NCI-H187 (cell line): ENCODE measurements at places on chromosomes 12 and 14.

DNA sequence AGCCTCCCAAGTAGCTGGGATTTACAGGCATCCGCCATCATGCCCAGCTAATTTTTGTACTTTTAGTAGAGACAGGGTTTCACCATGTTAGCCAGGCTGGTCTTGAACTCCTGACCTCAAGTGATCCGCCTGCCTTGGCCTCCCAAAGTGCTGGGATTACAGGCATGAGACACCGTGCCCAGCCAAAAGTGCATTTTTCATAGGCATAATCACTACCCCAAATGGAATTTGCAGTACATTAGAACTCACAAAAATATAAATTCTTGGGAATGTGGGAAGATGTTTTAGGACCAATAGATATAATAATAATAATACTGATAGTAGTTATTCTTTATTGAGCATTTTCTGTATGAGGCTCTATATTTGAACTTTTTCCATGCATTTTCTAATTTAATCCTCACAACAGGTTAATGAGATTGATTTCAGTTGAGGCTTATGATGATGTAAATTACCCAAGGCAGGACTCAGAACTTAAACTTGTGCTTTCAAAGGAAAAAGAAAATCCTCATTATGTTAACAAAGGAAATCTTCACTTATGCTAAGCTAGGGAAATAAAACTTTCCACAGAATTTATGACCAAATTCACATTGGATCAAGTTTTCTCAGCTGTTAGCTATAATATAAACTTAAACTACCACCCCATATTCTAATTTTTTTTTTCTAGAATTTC lies 121.6 kb downstream of the SRGAP1 start:
- no peak for DNase-seq

GRCh38 chr12:132205271-132206045 lies 61.2 kb downstream of the NOC4L start:
- DNase-seq = no peak

- DNase-seq = no peak
Measured at GRCh38 chr12:6796576-6796975, 7.2 kb downstream of the CD4 start.

DNA sequence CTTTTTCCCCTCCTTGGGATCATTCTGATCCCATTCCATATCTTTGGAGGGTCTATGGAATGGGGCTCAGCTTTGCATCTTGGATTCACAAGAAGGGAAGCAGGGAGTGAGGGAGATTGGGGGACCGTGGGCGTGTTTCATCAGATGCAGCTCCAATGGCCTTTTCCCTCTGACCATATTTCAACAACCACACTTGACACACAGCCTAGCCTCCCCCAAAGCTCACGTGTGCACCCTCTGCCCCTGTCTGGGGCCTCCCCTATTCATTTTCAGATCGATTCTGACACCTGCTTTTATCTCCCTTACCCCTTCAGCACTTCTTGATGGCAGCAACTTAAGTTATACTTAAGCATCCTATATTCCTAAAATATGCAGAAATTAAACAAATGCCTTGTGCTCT lies 126.6 kb downstream of the CHST11 start:
- no peak for DNase-seq

DNA sequence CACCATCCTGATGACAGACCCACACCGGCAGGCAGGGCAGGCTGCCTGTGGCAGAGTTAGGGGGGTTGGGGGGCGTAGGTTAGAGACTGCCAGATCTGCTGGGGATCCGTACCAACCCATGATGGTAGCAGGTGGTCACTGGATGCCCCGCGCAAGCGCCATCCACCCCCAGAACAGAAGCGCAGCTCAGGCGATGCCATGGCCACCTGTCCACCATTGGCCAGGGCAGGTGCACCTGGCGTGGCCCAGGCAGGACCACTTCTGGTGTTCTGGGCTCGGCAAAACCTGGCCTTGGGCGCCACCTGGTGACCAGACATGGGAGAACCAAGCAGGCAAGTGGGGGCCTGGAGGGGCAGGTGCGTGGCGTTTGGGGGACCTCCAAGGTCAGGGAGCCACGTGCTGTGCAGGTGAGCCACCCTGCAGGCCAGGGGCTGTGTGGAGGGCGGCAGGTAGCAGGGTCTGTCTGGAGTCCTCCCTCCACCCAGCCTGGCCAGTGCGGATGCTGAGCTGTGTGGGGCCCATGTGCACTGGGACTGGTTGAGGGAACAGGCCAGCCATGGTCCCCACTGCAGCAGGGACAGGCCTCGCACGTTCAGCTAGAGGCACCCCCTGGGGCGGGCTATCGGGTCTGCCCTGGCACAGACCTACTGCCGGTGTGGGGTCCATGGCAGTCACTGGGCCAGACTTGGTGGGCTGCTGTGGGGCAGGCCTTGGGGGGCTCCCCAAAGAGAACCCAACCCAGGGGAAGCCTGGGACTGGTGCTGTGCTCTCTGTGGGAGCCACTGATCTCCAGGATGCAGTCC lies 15.6 kb downstream of the BAG5 start:
- DNase-seq = peak; percentile 73

GRCh38 chr12:22312336-22312735 lies 22.2 kb downstream of the ST8SIA1 start:
- DNase-seq = no peak
